Stimulated activated CD4-positive, alpha-beta T cell treated with anti-CD3 and anti-CD28 coated beads, Interleukin-1b, Interleukin-23, amount 100 ng/mL, for 48 hours (primary cell): ENCODE measurements at places on chromosomes 6 and 20.
A peak's percentile ranks its signal among the peaks of the same experiment; 100 is the strongest.

GRCh38 chr20:49976542-49976941 is 6.2 kb upstream of the SNAI1 start:
- DNase-seq: no peak

GRCh38 chr20:21801193-21801592 is 95.7 kb downstream of the PAX1 start:
- DNase-seq: no peak

DNA sequence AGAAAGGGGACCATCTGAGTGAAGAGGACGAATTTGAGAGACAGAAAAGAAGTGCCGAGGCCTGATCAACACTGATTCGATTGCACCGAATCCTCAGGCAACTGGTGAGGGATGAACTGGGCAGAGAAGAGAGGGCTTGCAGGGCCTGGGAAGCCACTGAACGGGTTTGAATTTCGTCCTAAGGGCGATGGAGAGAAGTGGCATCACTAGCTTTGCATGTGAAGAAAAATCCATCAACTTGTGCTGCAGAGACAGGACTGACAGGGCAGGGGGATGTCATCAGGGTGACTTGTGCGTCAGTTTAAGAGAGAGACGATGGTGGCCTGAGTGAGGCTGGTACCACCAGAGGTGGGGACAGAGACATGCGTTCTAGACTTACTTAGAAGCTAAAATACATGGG is 73.7 kb upstream of the SLC22A23 start:
- no peak for DNase-seq

DNA sequence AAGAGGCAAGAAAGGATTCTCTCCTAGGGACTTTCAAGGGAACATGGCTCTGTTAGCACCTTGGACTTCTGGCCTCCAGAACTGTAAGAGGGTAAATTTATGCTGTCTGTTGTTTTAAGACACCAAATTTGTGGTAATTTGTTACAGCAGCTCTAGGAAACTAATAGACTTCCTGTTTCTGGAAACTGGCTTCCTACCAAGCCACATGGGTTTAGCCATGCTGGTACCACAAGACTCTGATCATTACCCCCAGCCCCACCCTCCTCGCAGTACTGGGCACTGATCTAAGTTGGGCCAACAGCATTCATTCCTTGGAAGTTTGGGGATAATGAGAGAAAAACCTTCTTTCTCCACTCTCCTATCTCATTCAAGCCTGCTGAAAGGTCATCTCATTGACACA is 109.5 kb upstream of the SMLR1 start:
- DNase-seq: no peak

DNA sequence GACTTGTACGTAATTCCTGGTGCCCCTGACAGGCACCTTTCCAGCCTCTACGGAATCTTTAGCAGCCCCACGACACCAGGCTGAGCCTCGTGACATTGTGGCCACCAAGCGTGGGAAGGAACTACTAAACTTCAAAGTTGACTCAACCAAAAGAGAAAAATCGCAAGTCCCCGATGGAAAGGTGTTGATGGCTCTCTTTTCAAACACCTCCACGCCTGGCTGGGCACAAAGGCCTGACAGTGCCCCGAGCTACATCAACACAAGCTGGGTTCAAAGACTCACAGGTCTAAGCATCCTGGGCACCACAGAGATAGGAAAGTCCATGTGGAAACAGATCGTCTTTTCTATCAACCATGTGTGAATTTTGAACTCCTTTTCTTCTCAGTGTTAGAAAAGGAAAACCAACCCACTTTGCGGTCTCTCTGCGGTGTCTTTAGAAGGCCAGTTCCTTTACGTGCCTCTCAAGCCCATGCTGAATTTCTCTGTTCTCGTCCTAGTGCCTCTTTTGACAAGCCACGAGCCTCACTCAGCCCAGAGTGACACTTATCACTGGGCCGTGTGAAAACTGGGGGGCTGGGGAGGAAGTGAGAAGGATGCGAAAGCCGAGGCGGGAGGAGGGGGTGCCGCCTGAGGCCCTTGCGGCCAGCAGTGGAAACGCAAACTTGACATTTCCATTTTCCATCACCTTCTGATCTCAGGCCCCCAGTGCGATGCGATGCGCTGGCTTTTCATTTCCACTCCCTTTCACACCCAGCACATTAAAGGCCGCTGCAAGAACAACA is 59.4 kb downstream of the GFOD1 start:
- DNase-seq: peak; percentile 86

DNA sequence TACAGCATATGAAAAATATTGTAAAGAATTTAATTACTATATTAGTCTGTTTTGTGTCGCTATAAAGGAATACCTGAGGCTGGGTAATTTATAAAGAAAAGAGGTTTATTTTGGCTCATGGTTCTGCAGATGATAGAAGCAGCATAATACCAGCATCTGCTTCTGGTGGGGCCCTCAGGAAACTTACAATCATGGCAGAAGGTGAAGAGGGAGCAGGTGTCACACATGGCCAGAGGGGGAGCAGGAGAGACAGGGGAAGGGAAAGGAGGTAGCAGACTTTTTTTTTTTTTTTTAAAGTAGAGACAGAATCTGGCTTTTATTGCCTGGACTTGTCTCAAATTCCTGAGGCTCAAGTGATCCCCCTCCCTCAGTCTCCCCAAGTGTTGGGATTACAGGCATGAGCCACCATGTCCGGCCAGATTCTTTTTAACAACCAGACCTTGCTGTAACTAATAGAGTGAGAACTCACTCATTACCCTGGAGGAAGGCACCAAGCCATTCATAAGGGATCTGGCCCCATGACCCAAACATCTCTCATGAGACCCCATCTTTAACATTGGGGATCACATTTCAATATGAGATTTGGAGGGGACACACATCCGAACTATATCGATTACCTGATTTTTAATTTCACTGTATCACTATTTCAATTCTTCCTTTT is 64.6 kb downstream of the MAN1A1 start:
- peak; percentile 7 for DNase-seq

GRCh38 chr6:158499601-158500000 is 60.3 kb upstream of the TMEM181 start:
- no peak for DNase-seq

DNA sequence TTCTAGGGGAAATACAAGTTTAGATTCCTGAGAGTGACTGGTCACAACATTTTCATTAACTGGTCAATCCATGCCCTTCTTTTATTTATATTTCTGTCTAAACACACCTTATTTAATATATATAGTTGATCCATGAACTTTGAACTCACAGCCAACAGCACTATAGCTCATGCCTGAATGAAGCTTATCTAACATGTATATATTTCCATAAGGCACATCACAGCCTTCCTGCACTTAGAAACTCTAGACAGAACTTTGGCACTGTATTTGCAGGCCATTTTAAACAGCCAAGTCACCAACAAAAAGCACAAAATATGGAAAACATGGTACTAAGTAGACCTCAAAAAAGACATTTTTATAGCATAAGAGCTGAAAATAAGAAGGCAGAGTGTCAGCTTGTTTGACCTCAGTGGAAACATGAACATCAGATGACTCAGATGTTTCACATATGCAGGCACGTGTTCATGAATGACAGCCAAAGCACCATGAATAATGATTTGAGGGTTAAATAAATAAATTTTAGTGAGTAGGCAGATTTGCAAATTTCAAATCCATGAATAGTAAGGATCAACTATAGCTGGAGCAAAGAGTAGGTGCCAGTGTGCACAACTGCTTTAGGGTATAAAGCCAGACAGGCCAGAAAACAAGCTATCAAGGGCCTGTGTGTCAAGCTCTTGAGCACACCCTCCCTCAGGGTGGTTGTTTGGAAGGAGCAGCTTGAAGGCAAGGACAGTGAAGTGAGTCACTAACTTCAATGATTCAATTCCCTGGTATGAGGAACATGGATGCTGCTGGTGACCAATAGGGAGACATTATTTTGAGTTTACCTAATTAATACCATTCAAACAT is 88.9 kb upstream of the NT5E start:
- DNase-seq: no peak

GRCh38 chr6:62285612-62286469 is at the start of gene KHDRBS2:
KHDRBS2 (minus strand) TSS chr6:62286225.
- DNase-seq: peak; percentile 5

- no peak for DNase-seq
These were observed 2.3 kb downstream of the IPCEF1 start for GRCh38 chr6:154354265-154354777.

DNA sequence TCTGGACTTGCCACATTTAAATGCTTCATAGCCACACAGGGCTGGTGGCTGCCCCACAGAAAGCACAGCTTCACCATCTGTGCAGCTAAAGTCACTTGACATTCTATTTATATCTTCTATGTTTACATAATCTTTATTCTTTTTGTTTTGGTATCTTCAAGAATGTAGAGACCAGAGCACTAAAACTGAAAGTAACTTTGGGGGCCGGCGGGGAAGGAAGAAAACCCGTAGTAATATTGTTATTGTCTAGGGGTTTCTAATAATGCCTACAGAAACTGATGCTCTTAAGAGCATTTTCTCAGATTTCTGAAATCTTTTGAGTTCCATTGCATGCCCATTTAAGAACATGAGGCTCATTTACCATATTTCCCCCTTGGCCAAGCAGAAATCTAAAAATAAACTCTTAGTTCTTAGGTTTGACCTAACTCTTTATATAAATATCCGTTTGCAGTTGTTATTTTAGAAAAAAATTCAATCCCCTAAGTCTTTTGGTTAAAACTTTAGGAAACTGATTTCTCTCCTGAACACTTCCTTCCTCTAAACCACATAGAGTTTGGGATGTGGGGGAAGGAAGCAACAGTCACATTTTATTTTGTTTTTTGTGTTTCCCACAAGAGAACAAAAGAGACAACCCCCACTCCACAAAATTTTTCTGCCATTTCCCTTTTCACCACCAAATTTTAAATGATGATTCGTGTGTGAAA is 207.6 kb downstream of the OGFRL1 start:
- no peak for DNase-seq

DNA sequence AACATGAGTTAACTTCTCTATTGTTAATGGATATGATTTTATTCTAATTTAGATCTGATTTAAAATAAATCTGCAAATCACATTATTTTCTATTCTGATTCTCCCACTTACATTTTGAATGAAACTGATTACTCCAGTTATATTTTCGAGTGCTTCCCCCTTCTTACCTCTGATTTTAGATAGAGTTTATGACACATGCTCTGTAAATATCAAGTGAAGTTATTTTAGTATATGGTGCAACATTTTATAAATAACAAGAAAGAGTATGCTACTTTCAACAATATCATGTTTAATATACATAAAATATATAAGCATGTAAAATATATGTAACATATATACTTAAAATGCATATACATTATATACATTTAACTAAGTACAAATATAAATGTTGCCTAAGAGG is 38.9 kb downstream of the PLCB1 start:
- DNase-seq: no peak

DNA sequence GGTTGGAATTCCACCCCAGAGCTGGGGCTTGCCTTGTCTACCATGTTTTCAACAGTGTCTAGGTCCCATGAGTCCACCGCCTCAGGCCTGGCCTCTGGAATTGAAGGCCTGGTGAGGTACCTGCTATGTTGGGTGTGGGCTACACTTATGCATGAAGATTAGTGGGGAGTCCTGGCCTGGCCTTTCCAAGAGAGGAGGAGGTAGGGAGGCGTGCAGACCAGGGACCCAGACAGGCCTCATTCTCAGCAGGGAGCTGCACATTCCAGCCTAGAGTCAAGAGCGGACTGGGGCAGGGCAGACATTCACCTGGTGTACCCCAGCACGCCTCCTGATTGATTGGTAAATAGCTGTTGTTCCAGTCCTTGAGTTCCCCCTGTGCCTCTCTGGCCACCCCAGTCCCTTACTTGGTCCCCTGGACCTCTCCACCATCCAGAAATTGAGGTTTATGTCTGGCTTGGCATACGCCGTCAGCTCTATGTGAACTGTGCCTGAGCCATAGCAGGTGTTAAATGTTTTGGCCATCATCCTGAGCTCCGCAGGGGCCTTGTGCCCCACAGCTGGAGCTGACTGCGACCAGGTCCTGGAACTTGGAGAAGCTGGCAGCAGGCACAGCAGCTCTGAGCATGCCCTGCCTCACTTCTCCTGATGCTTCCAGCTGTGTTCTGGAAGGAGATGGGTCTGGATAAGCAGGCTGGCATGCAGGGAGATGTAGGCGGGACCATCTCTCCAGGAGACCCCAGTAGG is 8.2 kb upstream of the VEGFA start:
- DNase-seq: no peak

DNA sequence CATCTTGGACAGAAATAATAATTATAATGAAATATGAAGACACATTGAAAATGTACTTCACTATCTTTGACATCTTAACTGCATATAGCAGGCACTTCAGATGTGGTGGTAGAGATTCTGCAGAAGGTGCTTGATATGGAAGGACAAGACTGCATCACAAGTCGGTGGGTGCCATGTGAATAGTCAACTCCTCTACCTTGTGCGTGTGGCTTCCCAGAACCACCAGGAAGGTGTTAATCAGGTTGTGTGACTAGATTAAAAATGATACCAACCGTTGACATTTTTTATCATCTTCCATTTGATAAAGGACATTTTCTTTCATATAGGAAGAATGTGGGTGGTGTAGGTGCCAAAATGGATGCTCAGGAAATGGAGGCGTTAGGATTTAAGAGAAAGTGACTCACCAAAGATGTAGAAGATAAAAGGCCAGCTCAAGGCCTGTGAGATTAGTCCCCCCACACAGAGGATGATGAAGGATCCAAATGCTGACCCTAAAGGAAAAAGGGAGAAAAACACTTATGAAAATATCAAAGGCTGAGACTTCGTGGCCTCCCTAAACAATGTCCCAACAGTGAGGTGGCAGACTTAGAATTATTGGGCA is 12.3 kb downstream of the SLC17A2 start:
- DNase-seq: peak; percentile 61

- no peak for DNase-seq
These were observed 33.2 kb upstream of the TTPAL start for GRCh38 chr20:44442298-44443070.

DNA sequence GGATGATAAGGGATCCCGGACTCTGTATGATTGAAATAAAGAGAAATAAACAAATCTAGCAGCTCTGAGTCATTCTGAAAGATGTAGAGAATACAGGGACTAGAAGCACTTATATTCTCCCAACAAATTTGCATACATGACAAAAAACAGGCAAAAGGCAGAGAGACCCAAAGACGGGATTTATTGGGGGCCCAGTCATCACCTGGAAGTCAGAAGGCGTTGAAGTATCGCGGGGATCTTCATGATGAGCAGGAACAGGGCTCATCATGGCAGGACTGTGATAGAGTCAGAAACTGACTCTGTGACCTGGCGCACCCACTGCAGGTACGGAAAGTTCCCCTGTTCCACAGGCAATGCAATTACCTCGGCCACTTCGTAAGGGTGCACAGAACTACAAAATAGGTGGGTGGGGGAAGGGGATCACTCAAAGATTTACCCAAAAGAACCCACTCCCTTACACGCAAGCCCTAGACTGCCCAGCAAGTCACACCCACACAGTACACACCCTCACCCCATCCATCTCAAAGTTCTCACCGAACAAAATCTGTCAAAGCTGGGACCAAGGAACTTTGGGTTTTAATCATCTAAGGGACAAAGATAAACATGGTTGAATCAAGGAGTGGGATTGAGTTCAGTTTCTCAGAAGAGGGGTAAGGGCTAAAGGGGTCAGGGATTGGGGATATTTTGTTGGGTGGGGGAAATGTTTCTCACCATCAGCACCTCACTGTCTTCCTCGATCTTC is 1.4 kb downstream of the CUTA start:
- DNase-seq: peak; percentile 60

GRCh38 chr6:134902936-134903335 is 47.0 kb downstream of the ALDH8A1 start:
- DNase-seq: no peak
